ENCODE measurements at places on chromosomes 12 and 14.

- DNase-seq = no peak
Observed at GRCh38 chr12:27107986-27108385, 25.6 kb upstream of the C12orf71 start.

DNA sequence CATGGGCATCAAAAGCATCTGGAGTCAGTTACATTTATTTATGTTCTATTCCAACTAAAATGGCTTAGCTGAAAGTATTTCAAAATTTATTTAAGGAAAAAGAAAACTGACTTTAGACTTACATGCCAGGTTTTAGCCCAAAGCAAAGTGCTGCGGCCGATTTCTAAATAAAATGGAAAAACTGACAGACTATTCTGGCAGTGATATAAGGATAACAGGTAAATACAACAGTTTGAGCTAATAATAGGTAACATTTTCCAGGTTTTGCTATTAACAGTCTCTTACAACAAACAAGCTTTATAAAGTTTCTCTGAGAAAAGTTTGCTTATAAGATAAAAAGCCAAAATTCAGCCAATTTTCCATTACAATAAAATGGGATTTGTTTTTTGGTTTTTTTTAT lies 937.2 kb upstream of the FLRT2 start:
- no peak for DNase-seq

DNA sequence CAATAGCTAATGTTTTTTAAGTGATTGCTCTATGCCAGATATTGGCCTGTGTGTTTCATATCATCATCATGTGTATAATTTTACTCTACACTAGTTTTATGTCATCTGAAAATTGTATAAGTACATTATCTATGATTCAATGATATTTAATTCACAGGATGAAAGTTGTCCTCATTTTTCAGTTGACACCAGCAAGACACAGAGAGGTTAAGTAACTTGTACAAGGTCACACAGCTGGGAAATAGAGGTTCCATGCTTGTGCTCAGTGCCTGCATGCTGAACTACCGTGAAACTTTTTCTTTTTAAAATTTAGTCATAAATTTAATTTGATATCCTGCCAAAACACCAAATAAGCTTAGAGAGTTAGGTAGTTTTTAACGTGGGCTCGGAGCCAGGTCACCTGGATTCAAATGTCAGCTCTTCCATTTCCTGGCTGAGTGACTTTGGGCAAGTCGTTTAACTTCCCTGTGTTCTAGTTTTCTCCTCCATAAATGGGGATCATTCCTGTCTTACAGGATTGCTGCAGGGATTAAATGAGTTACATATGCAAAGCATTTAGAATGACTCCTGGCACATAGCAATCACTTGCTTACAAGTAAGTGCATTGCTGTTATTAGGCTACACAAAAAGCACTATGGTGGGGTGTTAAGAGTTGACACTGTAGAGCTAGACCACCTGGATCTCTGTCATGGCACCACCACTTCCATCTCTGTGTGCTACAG lies 183.9 kb downstream of the ETV6 start:
- DNase-seq = no peak

- no peak for DNase-seq
Observed at GRCh38 chr12:24770821-24771220, 178.1 kb downstream of the BCAT1 start.

DNA sequence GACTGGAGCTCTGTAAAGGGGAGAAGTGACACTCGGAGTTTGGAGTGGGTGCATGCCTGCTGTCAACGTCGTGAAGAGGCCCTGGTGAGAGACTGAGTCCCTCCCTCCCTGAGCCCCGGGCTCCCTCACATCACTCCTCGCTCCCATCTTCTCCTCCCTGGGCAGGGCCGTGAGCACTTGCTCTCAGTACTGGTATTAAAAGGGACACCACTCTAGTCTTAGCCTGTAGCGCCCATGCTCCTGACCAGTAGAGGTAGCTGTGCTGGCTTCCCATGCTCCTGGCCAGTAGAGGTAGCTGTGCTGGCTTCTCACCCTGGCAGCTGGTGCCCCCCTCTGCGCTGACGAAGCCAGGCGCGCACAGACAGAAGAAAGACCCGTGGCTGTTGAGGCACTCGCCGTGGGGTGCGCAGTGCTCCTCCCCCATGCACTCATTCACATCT lies 14.7 kb downstream of the ISCA2 start:
- DNase-seq = no peak
